ENCODE measurements at places on chromosomes 3 and 15.

- no peak for DNase-seq
These were observed 79.8 kb downstream of the NR1I2 start for GRCh38 chr3:119861681-119862080.

DNA sequence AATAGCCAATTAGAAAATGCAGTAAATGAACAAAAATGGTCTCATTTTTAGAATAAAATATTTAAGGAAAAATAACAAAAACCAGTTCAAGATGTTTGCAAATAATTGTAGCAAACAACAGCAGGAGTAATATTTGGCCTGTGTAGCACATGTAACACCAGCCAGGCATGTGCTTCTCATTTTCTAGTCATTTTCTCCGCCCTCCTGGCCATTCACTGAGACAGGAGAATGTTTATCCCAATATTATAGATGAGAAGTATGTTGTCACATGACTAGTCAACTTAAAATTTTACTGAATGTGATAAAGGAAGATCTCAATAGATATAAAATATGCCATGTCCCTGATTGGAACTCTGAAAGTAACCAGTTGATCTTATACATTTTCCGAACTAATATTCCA lies 7.8 kb upstream of the ATP10A start:
- no peak for DNase-seq

- DNase-seq, result peak; percentile 91
These were observed 93.1 kb downstream of the AKAP13 start for GRCh38 chr15:85473455-85473854.

DNA sequence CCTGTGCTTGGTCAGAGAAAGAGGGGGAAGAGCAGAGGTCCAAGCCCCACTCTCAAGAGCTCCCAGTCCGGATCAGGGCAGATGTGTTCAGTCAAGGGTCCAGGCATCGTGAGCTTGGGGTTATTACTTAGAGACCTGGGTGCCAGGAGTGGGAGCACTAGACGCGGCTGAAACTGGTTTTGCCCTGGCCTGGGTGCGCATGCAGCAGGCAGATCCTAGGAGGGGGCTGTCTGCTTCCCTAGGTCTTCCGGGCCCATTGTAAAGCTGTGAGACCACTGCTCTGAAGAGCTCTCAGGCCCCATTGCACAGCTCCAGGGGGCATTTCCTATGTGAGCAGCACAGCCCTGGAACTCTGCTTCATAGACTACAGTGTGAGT lies 204.9 kb upstream of the LINGO1 start:
- DNase-seq, result no peak

DNA sequence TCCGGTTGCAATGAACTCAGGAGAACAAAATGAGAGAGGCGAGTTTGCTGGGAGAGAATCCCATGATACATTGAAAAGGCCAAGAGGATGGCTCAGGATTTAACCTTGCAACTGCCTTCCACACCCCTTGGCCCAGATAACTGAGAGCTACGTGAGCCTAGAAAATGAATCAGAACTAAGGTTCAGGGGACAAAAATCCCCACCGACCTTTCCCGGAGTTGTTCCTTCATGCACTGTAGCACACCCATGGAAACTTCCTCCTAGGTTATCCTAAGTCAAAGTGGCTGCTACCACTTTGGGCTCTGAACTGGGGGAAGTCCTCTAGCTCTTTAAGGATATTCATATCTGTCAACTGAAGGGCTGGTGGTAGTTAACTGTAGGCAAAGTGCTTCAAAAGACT lies 58.3 kb upstream of the SLC4A7 start:
- DNase-seq, result no peak

GRCh38 chr3:16092923-16093322 lies 81.6 kb upstream of the GALNT15 start:
- no peak for DNase-seq

DNA sequence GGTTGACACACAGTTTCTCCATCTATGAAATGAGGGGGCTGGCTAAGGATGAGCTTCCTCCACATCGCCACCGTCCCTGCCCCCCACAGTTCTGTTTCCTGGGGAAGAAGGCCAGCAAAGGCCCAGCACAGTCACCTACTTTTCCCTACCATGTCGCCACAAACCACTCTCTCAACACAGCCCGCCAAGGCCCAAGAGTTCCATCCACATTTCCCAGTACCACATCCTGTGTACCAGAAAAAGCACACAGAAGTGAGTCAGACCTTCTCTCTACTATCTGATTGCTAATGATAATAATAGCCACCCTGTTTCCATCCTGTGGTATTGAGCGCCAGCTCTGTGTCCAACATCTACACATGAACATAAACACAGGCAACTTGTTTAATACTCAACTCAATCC lies 30.3 kb upstream of the C15orf39 start:
- DNase-seq, result no peak

GRCh38 chr3:53478166-53478830 lies 16.1 kb upstream of the CACNA1D start:
- DNase-seq, result no peak

DNA sequence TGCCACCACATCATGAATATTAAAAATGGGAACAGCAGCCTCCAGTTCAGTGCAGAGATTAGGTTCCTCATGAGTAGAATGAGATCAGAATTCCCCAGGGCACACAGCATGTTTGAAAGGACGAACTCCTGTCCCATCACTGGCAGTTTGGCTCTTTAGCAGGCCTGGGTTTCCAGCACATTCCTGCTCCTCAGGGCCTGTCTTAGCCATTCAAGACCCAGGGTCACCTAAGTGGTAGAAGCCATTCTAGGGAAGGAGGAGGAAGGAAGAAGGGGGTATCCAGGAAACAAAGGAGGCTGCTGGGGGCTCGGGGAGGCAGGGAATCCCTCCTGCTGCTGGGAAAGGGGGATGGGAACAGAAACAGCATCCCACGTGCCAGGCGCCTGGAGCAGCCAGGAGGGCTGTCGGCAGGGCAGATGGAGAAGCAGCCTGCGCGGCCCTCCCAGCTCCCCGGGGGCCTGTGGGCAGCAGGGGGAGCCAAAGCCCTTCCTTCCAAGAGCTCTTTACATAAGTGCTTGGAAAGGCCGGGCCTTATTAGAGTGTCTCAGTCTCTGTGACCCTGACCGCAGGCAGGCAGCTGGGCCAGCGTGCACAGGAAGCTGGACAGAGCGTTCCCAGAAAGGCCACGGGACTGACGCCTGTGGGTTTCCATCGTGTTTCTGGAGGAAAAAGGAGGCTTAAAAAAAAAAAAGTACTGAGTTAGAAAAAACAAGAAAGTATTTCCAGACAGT lies 24.7 kb downstream of the LOXL1 start:
- peak; percentile 97 for DNase-seq

DNA sequence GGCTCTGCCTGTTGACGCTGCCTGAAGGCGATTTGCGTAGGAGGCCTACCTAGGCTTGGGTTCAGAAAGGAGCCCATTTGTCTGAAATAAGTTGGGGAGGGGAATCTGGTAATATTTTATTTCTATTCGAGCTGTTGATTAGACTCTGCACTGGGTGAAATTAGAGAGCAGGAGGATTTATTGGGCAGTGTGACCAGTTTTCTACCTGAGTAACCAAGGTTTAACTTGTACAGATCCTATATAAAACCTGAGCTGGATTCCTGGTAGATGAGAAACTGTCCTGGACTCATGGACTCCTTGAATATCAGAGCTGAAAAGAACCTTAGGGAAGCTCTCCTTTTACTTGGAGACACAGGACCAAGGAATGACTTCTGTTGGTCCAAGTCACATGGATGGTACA lies 19.6 kb upstream of the GPR156 start:
- no peak for DNase-seq

GRCh38 chr3:134336587-134336986 lies 37.7 kb downstream of the AMOTL2 start:
- no peak for DNase-seq

DNA sequence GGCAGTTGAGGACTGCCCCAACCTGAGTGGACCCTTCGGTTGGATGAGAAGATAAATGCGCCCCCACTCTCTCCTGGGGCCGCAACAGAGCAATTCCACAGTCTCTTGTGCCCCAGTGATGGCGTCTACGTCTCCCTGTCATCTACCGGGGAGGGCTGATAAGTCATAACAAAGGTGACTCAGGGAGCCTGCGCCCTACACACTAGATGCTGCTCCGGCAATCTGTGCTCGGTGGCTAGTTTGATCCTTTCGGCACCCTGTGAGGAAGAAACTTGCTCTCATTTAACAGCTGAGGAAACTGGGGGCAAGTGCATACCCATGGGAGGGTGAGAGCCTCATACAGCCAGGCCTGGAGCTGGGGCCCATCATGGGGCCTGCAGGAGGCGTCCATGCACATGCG lies 14.1 kb upstream of the SEMA3F start:
- DNase-seq, result no peak

DNA sequence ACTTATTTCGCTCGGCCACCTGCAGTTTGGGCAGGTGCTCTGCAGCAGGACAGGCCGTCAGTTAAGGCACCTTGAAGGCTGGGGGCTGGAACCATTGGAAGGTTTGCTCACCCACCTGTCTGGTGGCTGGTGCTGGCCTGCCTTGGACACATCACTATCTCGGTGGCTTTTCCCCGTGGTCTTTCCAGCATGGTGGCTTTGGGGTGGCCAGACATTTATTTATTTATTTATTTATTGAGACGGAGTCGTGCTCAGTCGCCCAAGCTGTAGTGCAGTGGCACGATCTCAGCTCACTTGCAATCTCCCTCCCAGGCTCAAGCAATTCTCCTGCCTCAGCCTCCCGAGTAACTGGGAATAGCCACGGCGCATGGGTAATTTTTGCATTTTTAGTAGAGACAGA lies 11.7 kb downstream of the ISG20 start:
- DNase-seq, result no peak

DNA sequence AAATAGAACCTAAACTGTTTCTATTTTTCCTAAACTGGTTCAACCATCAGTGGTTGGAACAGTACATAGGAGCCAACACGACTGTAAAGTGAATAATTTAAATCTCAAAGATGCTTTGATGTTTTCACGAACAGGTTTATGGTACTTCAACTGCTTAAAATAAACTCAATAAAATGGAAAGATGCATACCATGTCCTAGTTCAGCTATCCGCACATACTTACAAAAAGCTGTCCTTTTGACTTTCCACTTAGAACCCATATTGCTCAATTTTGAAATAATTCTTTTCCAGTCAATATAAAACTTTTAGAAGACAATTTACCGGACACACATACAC lies 902 bp downstream of the CMTM6 start:
- DNase-seq, result no peak

- no peak for DNase-seq
These were observed 463.6 kb upstream of the KCNMB2 start for GRCh38 chr3:178072391-178073305.

DNA sequence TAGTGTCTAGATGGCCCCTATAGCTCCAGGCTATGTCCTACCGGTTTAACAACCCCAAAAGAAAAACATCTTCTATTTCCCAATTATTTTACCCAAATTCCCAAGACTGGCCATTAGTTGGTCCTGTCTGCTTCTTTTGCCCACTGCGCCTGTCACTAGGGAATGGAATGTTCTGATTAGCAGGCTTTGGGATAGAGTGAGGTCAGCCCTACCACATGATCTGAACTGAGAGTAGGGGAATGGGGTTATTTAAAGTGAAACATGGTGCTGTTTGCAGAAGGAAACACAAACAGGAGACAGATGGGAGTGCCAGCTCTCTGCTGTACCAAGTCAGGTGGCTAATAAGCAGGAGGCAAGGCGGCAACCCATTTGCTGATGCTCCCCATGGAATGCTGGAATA lies 635.6 kb upstream of the CFAP20DC start:
- DNase-seq, result no peak

- DNase-seq, result no peak
These were observed 84.9 kb downstream of the TIGIT start for GRCh38 chr3:114378760-114379159.

DNA sequence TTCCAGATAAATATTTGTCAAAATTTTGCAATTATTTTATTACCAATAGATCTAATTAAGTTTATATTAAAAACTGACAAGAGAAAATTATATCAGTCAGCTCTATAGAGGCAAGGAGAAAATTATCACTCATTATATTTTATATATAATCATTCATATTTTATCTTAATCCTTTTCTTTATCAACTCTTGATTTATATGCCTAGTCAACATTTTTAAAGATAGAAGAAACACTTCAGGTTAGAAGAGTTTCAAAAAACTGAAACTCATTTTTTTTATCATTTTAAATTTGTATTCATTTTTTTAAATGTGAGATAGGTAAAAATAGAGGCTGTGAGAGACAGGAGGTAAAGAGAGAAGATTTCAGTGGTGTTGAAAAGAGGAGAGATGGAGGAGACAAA lies 217.3 kb upstream of the P2RY1 start:
- DNase-seq, result no peak

DNA sequence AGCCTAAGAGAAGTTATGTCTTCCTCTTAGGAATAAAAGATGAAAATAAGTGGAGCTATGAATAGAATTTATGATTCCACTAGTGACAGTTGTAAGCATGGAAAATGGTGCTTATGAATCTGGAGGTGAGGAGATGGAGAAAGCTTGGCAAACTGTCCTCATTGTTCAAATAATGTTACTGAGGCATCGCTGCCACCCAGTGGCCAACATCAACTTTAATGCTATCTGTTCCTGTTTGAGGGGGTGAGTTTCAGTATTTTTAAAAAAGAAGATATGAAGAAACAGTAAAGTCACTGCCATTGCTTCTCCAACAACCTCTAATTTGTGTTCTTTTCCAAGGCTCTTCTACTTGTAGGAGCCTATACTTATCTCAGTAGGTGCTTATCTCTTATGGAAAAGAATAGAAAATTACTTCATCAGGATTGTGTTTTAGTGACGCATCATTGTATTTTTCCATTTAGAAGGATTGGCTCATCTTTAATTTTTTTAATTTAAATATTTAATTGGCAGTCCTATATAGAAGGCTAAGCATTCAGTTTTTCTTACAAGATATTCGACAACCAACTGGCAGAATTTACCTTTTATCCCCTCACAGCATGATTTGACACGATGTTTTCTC lies 260.4 kb upstream of the P2RY1 start:
- peak; percentile 47 for DNase-seq

GRCh38 chr15:90243943-90244639 lies 5.3 kb upstream of the TTLL13 start:
- no peak for DNase-seq

DNA sequence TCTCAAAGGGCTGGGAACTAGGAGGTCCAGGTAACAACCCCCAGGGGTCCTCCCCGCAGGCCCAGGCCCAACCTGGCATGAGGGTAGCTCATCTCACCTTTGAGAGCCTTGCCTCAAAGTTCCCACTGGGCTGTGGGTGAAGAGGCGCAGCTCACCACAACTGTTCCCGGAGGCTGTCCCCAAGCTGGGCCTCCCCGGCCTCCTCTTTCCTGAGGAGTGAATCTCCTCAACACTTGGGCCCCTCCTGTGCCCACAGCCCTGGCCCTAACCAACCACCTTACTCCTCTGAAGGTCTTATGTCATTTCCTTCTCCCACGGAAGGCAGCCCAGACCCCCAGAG lies 27.5 kb upstream of the CORO2B start:
- DNase-seq, result no peak

DNA sequence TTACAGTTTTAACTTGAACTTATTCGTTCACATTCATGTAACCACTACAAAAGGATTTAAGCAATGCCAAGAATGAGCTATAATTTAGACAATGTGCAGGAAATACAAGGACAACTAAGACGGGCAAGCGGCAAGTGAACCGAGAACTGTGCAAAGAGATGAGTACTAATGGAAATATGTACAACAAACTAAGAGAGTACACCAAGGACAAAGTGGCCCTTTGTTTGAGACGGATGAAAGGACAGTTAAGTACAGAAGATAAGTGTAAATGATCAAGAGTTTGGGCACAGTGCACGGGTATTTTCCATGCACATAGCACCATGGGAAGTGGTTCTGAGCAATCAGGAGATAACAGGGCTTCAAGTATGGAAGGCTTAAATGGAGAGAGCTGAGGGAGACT lies 281.7 kb downstream of the ROBO2 start:
- DNase-seq, result no peak

Data from WERI-Rb-1 (cell line).